ENCODE measurements at places on chromosomes 13 and 19. TPM values are rescaled to one million over a fixed set of nuclear protein-coding genes. Genes with fewer than 3 reads are reported as not detected.

PSG3 gene
- not detected for total RNA-seq

DNA sequence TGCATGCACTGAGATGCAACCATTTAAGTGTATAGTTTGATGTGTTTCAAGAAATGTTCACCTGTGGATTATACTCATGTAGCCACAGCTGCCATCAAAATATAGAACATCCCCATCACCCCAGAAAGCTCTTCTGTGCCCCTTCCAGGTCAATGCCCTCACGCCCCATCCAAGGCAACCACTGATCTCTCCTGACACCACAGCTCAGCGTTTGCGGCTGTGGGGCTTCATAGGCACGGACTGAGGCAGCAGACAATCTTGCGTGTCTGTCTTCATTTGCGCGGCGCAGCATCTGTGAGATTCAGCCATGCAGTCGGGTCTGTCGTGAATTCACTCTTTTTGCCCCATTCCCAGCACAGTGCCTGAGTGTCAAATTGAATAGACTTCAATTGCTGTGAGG is 153.8 kb upstream of the UQCRFS1 start:
- H3K4me3 ChIP-seq = no peak overlapping the region
- peaks cover 4% of the 10 kb centered on the region for H3K27me3 ChIP-seq
- no peak for DNase-seq
- no peaks in the 10 kb centered on the region for H3K36me3 ChIP-seq
- no peaks in the 10 kb centered on the region for H3K4me1 ChIP-seq
- no peak overlapping the region for H3K27ac ChIP-seq

DNA sequence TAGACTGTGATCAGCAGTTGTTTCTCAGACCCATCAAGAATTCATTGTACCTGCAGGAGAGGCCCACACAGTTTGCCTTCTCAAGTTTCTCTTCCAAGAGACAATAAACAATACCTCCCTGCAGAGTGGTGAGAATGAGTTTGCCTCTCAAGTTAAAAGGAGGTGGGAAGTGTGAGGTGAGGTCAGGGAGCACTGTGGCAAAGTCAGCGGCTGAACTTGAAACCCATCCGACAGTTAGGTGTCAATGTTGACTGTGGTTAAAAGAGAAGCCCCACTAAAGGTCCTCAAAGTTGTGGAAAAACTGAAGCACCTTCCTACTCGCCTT is 72.9 kb upstream of the TSC22D1 start:
- no peaks in the 10 kb centered on the region for H3K4me1 ChIP-seq
- H3K27ac ChIP-seq = no peak overlapping the region
- no peaks in the 10 kb centered on the region for H3K27me3 ChIP-seq
- H3K4me3 ChIP-seq = no peak overlapping the region

DNA sequence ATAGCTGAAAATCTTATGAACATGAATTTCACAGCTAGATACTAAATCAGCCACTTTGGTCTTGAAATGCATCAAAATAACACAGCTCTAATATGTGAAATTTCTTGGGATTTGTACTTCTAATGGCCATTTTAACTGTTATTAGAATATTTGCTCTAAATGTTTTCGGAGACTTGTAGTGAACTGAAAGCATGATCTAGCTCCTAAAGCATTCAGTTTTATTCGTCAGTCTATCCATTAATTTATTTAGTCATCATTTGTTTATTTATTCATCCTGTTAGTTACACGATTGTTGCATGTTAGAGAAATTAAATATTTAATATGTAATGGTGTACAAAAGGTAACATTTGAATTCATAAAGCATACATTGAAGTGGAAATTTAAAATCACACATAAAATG is 1132.7 kb downstream of the SLITRK1 start:
- no peak overlapping the region for H3K27ac ChIP-seq
- H3K27me3 ChIP-seq = no peaks in the 10 kb centered on the region
- no peaks in the 10 kb centered on the region for H3K36me3 ChIP-seq
- no peak overlapping the region for H3K4me3 ChIP-seq

GRCh38 chr13:43343645-43344044 is 320.3 kb downstream of the DNAJC15 start:
- H3K27me3 ChIP-seq = no peaks in the 10 kb centered on the region
- no peak overlapping the region for H3K4me3 ChIP-seq
- no peaks in the 10 kb centered on the region for H3K4me1 ChIP-seq
- no peaks in the 10 kb centered on the region for H3K36me3 ChIP-seq
- no peak overlapping the region for H3K27ac ChIP-seq

DNA sequence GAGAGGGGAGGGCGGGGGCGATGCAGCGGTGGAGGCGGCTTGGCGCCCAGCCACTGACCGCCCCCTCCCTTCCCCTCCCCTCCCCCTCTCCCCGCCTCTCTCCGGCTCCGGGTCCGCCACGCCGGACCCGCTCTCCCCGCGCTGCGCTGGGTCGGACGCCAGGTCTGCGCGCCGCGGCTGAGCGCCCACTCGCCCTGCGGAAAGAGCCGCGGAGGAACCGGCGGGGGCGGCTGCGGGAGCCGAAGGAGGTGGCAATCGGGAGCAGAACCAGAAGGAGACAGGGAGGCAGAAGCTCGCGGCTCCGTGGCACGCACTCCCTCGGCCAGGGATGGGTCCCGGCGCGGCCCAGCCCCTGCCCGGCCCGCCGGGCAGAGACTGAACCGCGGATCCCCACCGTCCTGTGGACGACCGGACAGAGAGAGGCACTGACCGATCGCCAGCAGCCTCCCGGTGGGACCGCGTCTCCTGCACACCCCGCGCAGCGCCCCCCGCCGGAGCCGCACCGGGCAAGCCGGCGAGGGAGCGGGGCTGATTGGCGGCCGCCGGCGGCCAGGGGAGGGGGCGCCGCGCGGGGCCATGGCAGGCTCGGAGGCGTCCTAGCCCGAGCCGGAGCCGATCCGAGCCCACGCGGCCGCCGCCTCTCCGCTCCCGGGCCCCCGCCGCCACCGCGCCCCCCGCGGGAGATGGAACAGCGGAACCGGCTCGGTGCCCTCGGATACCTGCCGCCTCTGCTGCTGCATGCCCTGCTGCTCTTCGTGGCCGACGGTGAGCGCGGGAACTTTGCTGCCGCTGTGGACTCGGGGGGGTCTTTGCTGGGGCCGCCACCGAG is at the start of gene VSTM2B:
TSS of gene VSTM2B (plus strand) at position 94 of the 829 bp plus-strand sequence. CDS start at position 684, 590 bp downstream.
- no peak within 1 kb of the TSS for H3K27ac ChIP-seq
- no peak for DNase-seq
- no peaks in the 10 kb centered on the region for H3K36me3 ChIP-seq
- H3K4me3 ChIP-seq = peak within 1 kb of the TSS; percentile 24
- peaks cover 77% of the 10 kb centered on the region for H3K27me3 ChIP-seq

- peak overlapping the region; percentile 12 for H3K4me3 ChIP-seq
- H3K27ac ChIP-seq = peak overlapping the region; percentile 87
- peaks cover 81% of the 10 kb centered on the region for H3K4me1 ChIP-seq
- no peak for DNase-seq
These were observed 99.4 kb upstream of the SERP2 start for GRCh38 chr13:44273991-44274770.

DNA sequence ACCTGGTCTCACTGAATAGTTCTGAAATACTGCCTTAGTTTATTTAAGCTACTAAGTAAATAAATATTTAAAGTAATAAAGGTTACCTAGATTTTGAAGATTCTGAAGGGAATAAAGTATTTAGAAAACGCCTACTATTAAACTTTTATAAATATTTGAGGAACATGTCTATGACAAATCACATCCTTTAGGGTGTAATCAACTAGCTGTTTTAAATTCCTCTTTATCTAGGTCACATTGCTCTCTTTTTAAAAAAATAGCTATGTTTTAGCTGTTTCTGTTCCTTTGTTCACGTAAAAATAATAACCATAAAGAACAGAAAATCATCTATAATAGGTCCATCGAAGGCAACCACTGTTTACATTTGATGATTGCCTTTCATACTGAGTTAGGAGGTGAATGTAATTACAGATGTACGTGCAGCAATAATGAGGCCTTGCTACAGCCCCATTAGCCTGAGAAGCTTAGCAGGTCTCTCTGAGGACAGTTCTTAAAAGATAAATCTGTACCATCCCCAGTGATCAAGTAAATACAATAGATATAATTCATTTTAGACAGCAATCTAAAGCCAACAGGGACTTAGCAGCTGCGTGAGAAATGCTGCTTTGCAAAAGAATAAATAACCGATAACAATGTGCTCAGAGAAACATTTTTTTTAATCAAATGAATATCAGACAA is 449.5 kb downstream of the LIG4 start:
- H3K27ac ChIP-seq = no peak overlapping the region
- H3K4me3 ChIP-seq = no peak overlapping the region
- H3K36me3 ChIP-seq = no peaks in the 10 kb centered on the region
- DNase-seq = no peak
- H3K4me1 ChIP-seq = no peaks in the 10 kb centered on the region

DNA sequence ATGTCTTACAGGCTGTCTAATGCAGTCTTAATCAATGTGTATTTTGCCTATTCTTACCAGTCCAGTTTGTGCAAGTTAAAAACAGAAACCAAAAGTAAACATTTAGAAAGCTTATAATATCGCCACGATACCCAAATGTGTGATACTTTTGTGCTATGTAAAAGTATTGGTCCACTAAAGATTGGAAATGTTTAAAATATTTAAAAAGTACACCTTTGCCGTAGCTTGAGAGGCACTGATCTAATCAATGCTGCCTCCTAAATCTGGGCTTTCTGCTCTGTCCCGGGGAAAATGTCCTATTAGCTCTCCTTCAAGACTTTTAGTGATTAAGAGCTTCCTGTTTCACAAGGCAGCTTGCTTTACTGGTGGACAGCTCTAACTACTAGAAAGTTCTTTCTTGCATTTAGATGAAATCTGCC is 64.7 kb downstream of the DNAJC15 start:
- peak overlapping the region; percentile 29 for H3K4me3 ChIP-seq
- H3K36me3 ChIP-seq = no peaks in the 10 kb centered on the region
- no peaks in the 10 kb centered on the region for H3K27me3 ChIP-seq
- H3K4me1 ChIP-seq = peaks cover 19% of the 10 kb centered on the region

DNA sequence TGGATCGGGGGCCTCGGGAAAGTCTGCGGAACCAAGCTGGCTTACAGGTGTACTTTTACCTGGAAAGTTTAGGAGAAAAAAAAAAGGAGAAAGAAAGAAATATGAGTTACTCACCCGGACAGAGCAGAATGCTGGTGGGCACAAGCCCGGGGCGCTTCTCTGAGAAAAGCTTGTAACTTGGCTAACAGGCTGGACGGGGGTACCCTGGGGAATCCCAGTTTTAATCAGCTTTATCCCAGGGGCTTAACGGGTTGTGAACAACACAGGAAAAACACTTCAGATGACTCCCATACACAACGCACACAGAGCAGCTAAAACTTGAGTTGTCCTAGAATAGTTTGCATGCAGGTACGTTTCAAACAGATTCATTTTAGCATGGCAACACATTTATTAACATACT is 37.3 kb downstream of the KLF2 start:
- H3K4me3 ChIP-seq = no peak overlapping the region
- H3K27ac ChIP-seq = peak overlapping the region; percentile 46
- peaks cover 17% of the 10 kb centered on the region for H3K36me3 ChIP-seq

GRCh38 chr13:99059498-99060075 is 81.7 kb upstream of the DOCK9 start:
- peaks cover 94% of the 10 kb centered on the region for H3K4me1 ChIP-seq
- no peak overlapping the region for H3K4me3 ChIP-seq
- H3K27ac ChIP-seq = peak overlapping the region; percentile 78
- H3K27me3 ChIP-seq = no peaks in the 10 kb centered on the region
- no peaks in the 10 kb centered on the region for H3K36me3 ChIP-seq

- no peaks in the 10 kb centered on the region for H3K27me3 ChIP-seq
- H3K36me3 ChIP-seq = no peaks in the 10 kb centered on the region
- H3K27ac ChIP-seq = no peak overlapping the region
These were observed 14.0 kb downstream of the KLK4 start for GRCh38 chr19:50897191-50897607.

CYP2A7 gene
- total RNA-seq = not detected

GRCh38 chr19:17972230-17972629 is 5.3 kb downstream of the KCNN1 start:
- H3K27ac ChIP-seq = no peak overlapping the region
- no peaks in the 10 kb centered on the region for H3K36me3 ChIP-seq
- no peak overlapping the region for H3K4me3 ChIP-seq

- H3K27me3 ChIP-seq = no peaks in the 10 kb centered on the region
- H3K4me3 ChIP-seq = no peak overlapping the region
- H3K4me1 ChIP-seq = no peaks in the 10 kb centered on the region
- no peak for DNase-seq
These were observed 51.0 kb upstream of the MBNL2 start for GRCh38 chr13:97171136-97171535.

DNA sequence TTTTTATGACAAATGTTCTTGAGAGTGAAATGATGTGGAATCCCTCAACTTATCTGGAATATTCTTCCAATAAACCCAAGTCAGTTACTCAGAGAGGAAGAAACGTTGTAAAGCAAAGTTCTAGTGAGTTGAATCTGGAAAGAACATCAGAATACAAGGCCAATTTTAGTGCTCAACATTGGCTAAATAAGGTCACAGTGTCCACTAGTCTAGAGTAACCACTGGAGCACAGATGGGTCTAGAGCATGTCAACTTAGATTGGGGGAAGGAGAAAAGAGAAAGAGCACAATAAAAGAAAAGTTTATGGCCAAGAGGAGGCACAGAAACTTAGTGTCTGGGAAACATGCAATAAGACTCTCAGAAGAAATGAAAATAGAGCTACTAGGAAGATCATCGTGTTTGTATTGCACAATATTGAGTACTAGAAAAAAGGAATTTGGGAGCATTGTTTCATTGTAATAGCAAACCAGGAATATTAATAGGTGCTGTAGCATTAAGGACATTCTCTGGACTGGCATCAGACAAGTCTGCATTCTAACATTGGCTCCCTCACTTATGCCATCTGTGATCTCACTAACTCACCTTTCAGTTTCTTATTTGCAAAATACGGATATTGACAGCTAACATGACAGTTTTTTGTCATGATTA is 1318.5 kb downstream of the PCDH9 start:
- DNase-seq = no peak
- H3K36me3 ChIP-seq = no peaks in the 10 kb centered on the region
- no peak overlapping the region for H3K4me3 ChIP-seq
- no peaks in the 10 kb centered on the region for H3K27me3 ChIP-seq
- H3K27ac ChIP-seq = peak overlapping the region; percentile 29
- H3K4me1 ChIP-seq = no peaks in the 10 kb centered on the region

- no peak for DNase-seq
- no peaks in the 10 kb centered on the region for H3K4me1 ChIP-seq
- no peak overlapping the region for H3K4me3 ChIP-seq
- H3K27me3 ChIP-seq = no peaks in the 10 kb centered on the region
- no peak overlapping the region for H3K27ac ChIP-seq
These were observed 15.6 kb downstream of the AXL start for GRCh38 chr19:41234512-41235168.

DNA sequence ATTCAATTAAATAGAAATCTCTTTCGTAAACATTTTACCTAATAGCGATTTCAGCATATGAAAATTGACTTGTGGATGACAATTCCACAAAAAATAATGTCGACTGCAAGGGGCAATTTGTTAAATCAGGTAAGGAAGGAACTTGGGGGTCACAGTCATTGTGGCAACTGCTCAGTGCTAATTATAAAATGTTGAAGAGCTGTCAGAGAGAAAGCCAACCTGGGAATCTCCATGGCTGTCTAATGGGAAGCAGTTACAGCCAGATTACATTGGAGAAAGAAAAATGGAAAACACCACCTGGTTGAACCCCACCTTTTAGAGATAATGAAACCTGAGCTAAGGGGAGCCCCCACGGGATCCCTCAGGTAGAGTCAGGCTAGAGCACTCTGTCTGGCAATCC is 373.9 kb downstream of the FOXO1 start:
- H3K27me3 ChIP-seq = no peaks in the 10 kb centered on the region
- no peak overlapping the region for H3K4me3 ChIP-seq
- H3K4me1 ChIP-seq = no peaks in the 10 kb centered on the region
- no peak for DNase-seq

TNFSF11 gene
- total RNA-seq = not detected

CCDC8 gene
- 4.6 TPM for total RNA-seq

Measured in sigmoid colon (tissue), 7 donors.